ENCODE measurements at places on chromosomes 4 and X.

GRCh38 chr4:151173871-151174270 is 74.4 kb downstream of the RPS3A start:
- no peak for DNase-seq

GRCh38 chrX:47751670-47752069 is 85.0 kb upstream of the ZNF81 start:
- DNase-seq, result no peak

DNA sequence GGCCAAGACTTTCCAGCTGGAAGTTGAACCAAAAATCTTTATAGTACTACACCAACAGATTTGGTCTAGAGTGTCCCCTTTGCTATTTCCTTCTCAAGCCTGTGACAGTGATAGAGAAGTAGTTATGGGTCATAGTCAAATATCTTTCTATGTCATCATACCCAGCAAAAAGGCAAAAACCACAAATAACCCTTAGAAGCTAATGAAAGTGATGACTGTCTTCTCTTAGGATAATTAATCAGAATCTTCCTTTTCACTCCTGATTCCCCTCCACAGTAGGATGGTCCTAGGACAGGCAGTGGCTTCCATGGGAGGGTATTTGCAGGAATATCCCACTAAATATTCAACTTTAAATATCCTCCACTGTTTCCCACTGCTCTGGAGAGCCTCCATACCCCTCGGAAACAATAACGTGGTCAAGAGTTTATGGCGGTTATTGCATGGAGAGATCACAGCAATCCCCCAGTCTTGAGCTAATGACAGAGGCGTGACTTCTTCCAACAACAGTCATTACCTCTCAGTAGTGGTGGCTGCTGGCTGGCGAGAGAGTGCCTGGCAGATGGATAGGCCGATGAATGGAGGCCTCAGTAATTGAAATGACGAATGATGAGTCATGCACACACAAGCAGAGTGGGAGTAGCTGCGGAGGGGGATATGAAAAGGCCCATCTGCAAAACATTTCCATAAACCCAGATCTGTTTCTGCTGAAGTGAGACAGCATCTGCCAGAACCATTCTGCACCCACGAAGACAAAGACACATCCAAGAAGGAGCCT is 154.9 kb downstream of the STK32B start:
- DNase-seq, result peak; percentile 89

GRCh38 chr4:8850830-8851188 is 20.8 kb downstream of the HMX1 start:
- DNase-seq, result no peak

DNA sequence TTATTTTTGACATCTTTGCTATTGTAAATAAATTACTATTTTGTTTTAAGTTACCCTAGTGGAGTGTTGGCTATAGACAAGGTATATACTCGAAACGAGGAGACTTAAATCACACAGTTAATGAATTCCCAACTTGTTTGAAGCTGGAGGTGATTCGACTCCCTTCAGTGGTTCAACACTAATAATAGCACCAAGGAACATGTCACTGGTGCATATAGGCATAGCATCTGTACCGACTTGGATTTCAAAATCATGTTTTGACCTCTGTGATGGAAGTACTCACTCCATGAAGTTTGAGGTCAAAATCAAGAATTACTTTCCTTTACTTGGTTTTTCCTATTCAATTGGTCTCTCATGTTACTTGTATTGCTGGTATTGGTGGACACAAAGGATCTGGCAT is 66.5 kb downstream of the ZFX start:
- no peak for DNase-seq

DNA sequence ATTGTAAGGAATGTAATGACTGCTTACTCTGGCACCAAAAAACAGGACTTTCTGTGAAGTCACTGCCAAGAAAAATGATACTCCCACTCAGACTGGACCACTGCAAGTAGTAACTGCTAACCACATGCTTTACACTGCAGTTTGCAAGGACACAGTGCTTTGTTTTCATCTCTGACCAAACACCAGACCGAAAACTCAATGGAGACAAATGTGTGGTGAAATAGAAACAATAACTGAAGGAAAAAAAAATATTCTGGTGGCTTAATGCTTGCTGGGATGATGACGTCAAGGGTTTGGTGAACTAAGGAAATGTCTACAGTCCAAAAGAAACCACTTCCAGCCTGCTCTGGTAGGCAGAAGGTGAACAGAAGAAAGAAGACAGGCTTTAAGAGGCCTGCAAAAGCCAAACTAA is 13.2 kb downstream of the GPC4 start:
- DNase-seq, result no peak

- DNase-seq, result no peak
Measured at GRCh38 chrX:63754136-63754859, 30.7 kb downstream of the ARHGEF9 start.

GRCh38 chrX:8404926-8405325 is 59.7 kb upstream of the VCX3B start:
- peak; percentile 0 for DNase-seq

DNA sequence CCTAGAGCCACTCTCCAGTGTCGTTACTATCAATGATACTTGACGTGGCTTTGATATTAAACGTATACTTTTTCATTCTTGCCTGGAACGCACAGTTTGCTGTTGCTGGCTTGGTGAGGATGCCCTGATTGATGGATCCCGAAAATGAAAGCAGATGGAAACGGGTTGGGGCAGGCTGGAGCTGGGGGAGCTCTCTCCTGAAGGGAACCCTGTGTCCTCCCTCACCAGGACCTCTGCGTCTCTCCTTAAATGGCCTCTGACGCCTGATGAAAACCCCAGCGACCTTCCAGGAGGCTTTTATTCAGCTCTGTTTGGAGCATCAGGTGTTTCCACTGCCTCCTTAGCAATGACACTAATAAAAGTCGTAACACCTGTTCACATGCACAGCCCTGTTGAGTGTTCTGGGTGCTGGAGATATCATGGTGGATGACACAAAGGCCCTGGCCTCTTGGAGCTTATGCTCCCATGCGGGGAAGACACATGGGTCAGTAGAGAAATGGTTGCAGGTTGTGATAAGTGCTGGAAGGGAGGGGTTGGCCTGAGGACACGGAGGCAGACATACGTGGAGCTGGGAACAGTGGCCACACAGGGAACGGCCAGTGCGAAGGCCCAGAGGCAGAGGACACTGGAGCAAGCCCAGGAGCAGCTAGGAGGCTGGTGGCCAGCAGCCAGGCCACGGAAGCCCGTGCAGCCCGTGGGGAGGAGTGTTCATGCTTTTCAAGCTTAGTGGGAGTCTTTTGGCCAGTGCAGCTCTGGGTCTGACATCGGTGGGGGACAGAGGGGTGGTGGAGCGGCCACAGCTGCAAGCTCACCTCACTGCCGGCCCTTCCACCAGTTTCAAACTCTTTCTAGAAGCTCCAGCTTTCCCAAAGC is 7.5 kb downstream of the MSANTD1 start:
- no peak for DNase-seq

GRCh38 chrX:149631234-149632165 is at the start of gene TMEM185A:
TSS of gene TMEM185A (minus strand) at chrX:149631792. CDS start at chrX:149631580, 212 bp downstream.
- DNase-seq, result peak; percentile 39

DNA sequence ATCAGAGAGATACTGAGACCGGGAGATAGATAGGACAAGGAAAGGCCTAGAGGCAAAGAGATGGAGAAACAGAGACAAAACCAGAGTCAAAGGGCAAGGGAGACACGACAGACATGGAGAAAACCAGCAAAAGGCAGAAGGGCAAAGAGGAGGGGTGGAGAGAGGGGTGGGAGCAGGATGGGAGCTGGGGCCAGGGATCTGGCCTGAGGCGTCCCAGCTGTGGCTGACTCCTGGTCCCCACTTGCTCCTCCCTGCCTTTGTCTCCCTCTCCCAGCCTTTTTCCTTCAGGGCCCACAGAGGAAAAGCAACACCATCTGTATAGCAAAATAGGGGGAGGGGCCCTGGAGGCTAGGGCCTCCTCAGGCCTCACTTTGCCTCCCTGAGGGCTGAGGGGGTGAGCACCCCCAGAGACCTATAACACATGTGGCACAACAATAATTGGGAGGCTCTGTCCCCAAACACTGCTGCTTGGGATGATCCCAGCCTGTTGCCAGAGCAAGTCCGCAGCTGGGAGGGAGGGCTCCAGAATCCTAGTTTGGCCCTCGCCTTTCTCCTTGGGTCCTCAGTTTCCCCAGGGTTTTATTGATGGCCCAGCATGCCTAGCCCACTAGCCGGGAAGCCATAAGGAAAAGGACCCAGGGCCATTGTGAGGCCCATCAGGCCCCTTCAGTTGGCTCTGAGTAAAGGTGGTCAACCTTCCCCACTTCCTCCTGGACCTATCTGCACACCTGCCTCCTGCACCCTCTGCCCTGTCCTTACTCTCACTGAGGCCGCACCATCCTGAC is 96.8 kb downstream of the PJA1 start:
- DNase-seq, result no peak

GRCh38 chr4:168536448-168536847 is 39.6 kb downstream of the PALLD start:
- no peak for DNase-seq

GRCh38 chr4:117512414-117512813 is 427.0 kb upstream of the TRAM1L1 start:
- no peak for DNase-seq

- no peak for DNase-seq
Measured at GRCh38 chrX:13074297-13075262, 30.2 kb upstream of the FAM9C start.

- DNase-seq, result no peak
Measured at GRCh38 chrX:115388879-115389278, 99.4 kb downstream of the LUZP4 start.

- DNase-seq, result no peak
Measured at GRCh38 chrX:97682991-97683840, 799.5 kb downstream of the RPA4 start.

DNA sequence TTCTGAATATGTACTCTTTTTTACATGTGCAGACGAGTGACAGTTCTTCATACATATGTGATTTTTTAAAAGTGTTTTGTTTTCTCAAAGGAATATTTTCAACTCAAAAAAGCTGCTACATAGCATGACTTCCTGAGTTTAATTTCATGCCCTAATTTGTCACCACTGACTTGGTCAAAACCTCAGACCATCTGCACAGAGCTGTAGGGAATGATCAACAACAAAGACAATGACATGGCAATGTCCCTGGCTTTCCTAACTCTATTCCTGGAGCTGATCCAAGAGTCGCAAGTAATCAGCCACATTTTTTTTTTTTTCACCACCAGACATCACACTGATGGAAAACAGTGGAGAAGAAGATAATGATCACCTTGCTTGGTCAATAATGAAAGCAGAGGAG is 97.7 kb downstream of the TMA16 start:
- DNase-seq, result no peak

- DNase-seq, result no peak
Measured at GRCh38 chr4:127238956-127239475, 393.7 kb upstream of the INTU start.

DNA sequence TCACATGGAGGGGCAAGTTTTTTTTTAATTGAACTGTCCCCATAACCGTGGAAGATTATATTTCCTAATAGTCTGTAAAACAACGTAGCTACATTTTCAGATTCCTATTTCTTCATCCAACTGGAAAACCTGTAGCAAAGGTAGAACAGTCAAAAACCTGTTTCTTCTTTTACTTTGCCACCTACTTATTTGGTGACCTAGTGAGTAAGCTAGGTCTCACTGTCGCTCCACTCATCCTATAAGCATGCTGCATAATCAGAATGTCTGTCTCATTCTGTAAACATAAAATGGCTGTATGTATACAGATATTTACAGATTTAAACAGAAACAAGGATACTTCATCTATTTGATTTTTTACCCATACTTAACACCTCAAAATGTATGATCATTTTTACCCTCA is 20.4 kb downstream of the MAML3 start:
- DNase-seq, result no peak

DNA sequence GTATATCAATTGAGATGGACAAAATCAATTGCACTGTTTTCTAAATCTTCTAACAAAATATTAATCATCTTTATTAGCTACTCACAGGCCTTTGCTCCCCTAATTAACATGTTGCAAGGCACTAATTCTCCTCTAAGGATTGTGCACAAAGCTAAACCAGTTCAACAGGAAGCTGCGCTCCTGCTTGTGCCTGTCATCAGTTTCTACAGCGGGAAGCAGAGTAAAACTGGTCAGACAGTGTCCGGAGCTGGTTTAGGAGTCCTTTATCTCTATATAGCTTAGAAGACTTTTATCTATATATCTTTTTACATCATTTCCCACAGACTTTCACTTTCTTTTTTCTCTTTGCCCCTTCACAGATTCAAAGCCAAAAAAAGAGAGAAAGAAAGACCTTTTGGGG is 79.1 kb downstream of the ELOVL6 start:
- no peak for DNase-seq

DNA sequence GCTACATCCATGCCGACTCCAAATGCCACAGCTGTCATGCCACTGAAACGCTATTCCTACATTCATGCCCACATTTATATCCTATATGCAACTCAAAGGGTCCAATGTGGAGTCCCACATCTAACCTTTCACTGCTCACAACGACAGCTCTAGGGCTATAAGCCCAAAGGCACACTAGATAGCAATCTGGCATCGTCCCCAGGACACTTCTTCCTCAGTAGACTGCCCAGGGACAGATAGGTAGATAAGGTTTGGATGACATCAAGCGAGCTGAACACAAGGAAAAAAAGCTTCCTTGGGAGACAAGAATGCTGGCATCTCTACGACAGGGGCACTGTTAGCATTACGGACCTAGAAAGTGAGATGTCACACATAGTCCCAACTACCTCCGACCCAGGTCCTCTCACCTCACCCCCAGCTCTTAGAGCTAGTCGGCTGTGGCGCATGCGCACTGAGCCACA is 685 bp downstream of the RAB9B start:
- DNase-seq, result no peak
